ENCODE measurements at places on chromosomes 2 and 18.

- no peak for DNase-seq
These were observed 39.6 kb downstream of the INHBB start for GRCh38 chr2:120385355-120386127.

DNA sequence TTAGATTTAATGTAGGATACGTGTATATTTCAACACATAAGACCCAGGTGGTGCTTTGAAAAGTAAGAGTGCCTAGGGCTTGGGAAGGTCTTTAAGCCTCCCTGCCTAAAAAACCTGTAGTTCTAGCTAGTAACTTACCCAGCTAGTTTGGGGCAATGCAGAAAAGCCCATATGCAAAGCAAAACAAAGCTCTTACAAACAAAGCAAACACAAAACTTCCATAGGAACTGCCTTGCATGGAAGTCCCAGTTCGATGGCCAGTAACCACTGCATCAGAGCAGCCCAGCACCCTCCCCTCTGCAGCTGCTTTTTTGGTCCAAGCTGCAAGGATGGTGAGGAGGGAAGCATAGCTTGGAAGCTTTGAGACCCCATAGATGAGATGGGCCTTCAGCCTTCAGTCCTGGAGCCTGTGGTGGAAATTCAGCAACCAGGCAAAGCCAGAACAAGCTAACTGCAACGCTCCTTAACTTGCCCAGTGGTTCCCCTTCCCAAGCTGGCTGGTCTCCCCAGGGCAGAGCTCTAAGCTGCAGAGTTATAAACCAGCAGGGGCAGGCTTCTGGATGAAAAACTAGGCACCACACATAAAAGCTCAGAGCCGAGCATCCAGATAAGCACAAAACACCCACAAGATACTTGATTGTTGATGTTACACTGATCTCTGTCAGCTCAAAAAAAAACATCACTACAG lies 16.2 kb downstream of the C2orf76 start:
- no peak for DNase-seq

DNA sequence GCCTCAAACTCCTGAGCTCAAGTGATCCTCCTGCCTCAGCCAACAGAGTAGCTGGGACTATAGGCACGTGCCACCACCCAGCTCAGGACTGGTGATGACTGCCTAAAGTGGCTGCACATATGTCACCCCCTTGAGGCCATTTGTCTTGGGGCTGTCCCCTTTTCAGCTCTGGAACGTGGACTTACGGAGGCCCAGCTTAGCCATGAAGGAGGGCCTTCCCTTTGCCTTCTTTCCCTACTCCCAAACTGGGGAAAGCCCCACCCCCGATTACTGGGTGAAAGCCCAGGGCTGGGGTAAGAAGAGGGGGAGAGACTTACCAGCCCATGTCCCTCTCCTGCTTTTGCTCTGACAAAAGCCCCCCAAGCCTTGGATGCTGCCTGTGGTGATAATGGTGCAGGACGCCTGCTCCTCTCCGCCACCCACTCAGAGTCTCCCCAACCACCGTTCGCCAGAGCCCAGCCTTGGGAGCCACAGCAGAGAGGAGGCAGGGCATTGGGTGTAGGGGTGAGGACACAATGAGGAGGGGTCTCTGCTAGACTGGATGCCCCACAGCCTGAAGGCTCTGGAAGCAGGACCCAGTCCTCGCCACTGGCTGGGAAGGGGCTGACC lies 2.5 kb upstream of the DUSP2 start:
- no peak for DNase-seq

GRCh38 chr18:71106701-71107100 lies 817.9 kb downstream of the SOCS6 start:
- DNase-seq, result no peak

DNA sequence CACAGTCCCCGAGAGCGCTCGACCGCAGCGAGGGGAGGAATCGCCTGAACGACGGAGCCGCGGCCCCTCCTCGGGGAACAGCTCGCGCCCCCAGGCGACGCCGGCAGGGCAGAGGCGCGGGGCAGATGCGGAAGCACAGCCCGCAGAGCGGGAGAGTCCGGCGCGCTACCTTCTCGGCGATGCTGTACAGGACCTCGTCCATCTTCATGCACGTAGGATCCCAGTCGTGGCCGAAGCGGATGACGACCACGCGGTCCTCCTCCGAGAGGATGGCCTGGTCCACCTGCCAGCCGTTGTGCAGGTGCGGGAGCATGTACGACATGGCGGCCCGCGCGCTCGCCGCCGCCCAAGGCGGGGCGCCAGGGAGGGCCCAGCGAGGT lies 302 bp downstream of the TXNL4A start:
- peak; percentile 36 for DNase-seq

DNA sequence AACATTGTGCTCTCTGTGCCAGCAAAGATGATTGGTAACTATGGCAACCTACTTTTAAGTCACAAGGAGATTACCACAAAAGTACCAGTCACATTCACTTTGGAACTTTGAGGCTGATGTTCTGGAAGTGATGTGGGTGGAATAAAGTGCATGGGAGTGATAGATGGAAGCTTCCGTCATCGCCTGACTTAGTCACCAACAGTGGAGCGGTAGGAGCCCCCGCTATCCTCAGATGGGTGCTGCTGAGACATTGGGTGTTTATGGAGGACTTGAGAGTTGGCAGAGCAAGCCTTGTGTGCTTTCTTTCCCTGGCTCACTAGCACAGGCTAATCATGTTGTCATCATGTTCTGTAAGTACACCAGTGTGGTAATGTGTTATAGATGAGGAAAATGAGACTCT lies 4.6 kb downstream of the PPP1R7 start:
- no peak for DNase-seq

DNA sequence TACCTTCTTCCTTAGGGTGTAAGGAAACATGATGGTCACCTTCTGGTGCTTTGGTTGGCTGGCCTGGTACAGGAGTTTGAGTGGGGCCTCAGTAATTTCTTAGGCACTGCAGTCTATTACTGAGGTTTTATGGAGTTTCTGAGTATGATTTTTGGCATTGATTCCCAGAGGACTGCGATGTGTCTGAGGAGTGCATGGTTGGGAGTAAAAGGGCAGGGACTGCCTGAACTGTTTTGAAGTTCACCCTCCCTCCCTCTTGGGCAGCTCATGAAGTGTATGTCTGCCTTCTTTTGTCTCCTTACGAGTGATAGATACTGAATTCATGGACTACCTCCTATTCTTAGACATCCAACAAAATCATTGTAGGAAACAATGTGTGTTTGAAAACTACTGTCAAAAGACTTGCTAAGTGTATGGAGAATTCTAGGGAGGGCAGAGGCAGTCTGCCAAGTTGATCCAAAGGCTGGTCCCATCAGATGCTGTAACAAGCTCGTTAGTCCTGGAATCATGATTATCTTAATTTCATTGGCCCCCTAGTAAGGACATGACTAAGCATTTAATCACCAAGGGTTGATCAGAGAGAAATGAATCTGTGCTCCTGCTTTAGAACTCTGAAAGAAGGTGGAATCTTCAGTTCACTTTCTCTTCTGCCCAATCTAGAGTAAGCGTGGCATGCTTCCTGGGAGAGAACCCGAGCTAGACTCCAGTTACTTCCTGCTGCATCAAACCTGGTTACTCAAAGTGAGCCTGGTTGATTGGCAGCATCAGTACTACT lies 26.5 kb downstream of the LYPD6B start:
- no peak for DNase-seq

DNA sequence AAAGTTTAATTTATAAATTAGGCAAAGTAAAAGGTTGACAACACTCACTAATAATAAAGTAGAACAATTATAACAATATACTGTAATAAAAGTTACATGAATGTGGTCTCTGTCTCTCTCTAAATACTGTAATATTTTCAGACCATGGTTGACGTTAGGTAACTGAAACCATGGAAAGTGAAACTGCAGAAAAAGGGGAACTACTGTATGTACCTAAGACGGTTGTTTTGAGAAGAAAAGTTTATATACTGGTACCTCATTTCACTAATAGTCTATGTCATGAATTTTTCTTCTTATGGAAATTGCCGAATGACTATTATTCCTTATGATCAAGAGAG lies 166.7 kb upstream of the ZNF521 start:
- no peak for DNase-seq

DNA sequence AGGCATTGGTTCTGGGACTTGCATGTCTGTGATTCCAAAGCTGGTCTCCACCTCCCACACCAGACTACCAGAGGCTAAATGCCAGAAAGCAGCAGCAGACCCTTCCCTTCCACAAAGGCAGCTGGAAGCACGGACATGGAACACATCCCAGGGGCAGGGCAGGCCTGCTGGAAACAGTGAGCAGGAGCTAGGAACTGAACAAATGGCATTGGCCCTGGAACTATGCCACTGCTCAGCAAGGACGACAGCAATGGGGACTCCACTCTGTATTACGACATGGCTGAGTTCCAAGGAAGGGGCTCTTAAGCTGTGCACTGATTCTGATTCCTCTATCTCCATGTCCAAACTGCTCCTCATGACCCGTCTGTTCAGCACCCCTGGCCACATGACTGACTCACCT lies 77.8 kb upstream of the TFCP2L1 start:
- DNase-seq, result no peak

DNA sequence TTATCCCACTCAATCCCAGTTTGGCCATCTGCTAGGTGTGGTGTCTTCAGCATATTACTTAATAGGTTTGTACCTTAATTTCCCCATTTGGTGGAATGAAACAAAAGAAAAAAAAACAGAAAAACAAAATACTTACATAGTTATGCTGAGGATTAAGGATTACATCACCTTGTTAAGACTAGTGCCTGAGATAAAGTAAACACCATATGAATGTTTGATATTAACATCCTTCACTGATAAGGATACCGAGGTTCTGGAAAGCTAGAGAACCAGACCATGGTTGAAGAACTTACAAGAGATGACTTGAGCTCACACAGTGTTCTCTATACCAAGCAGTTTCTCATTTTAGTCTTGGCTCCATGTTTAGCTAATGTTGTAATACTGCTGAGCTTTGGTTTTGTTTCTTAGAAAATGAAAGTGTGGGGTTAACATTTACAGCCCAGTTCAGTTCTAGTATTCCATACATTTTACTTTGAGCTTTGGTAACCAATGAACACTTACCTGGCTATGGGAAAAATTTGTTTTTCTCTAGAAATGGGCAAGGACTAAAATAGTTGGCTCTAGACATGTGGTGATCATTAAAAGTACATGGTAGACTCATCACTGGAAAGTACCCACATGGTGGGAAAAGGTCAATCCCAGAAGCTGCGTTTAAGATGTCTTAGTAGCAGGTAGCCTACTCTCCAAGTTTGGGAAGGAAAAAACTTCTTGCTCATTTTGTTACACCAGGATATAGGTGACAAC lies 5.8 kb upstream of the GPD2 start:
- DNase-seq, result no peak

DNA sequence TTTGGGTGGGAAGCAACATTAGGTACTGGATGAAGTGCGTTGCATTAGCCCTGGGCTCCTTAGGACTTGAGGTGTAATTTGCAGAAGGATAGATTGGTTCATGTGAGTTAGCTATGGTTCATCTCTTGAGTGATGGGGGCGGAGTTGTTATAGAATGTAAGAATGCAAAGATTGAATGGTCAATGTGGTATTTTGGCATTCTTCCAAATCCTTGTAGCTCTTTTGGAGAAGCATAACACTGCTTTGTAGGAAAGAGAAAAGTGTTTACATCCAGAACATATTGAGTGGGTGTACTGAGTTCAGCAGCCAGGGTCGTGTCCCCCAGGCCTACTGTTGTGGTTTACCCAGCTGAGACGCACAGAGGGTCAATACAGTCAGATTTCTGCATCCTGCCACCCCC lies 173.5 kb downstream of the FMNL2 start:
- no peak for DNase-seq

GRCh38 chr18:70374154-70374553 lies 85.3 kb downstream of the SOCS6 start:
- no peak for DNase-seq

DNA sequence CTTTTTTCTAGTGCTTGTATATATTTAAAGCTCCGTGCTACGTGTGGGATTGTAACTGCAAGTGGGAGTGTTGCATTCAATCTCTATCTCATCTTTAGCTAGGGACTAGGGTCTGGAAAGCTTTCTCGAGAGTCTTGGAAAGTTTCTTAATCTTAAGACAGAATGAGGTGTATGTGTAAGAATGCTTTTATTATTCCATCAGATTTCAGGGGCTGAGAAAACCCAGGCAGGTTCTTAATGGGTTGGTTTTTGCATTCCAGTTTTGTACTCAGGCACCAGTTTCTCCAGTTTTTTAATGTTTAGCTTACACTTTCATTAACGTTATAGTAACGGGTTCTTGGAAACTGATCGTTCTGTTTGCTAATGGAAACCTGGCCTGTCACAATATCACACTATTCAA lies 20.3 kb downstream of the MRPL19 start:
- DNase-seq, result no peak

DNA sequence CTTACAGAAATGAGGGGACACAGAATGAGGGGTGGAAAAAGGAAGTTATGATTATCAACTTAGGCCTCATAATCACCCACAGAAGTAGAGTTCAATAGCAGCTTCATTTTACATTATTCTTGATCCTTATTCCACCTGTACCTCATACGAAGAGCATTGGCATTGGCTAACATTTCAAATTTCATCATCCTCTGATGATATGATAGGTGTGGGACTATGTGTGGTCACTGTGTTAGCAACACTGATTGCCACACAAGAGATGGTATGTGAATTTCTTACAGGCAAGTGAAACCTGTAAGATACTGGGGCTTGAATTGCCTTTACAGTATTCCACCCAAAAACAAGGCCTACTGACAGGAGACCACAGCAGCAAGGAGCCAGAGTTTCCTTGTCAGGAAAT lies 14.0 kb upstream of the HAT1 start:
- DNase-seq, result no peak

Measured in activated gamma-delta T cell treated with anti-CD3 and anti-CD28 coated beads, Interleukin-2, amount 50 U/mL, for 16 hours (primary cell).